ENCODE measurements at places on chromosomes 1 and 21.

DNA sequence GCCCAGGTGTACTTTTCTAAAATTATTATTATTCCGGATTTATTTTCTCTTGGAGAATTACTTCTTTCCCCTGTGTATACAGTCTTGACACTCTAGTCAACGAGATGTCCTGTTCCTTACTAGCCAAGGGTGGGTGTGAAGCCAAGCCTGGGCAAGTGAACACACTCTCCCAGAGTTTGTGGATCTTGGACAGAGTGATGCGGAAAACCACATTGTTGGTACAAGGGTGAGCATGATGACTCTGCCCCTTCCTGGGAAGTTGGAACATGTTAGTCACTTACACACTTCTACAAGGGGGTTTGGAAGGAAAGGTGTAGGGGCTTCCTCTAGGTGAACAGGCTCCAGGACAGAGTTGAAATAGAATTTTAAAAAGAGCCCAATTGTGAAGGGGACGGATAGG, 20.0 kb upstream of the RD3 start:
- no peak for DNase-seq

DNA sequence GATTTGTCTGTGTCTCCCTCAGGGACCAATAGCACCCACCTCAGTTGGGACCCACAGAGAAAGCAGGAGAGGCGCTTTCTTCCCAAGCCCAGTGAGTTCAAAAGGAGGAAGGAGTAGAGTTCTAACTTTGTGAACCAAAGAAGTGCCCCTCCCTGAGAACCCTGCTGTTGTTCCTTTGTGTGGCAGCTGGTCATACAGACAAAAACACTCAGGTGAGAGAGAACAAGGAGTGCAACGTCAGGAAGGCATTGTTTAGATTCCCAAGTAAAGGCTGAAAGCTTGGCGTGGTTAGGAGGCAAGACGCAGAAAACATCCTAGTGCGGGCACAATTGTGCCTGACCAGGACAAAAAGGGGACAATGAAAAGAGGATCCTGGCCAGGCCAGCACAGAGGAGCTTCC, 654.6 kb downstream of the KIF26B start:
- no peak for DNase-seq

DNA sequence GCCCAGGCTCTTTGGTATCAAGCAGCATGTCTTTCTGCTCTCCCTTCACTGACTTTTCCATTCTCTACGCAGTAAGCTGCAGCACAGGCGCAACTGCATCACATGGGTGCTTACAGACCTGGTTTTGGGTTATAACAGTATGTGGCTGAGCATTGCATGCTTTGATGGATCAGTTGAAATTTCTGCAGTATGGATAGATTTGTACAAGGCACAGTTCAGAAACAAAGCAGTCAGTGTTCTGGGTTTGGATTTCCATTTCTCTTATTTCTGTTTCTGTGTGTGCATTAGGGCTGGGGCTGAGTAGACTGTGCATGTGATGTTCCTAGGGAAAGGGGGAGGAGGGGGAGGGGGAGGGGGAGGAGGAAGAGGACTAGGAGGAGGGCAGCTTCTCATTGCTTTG, 4.5 kb downstream of the FAM163A start:
- no peak for DNase-seq

GRCh38 chr1:183210681-183211080, 24.6 kb downstream of the LAMC2 start:
- DNase-seq, result no peak

GRCh38 chr1:12188115-12188514, 21.3 kb downstream of the TNFRSF1B start:
- no peak for DNase-seq

DNA sequence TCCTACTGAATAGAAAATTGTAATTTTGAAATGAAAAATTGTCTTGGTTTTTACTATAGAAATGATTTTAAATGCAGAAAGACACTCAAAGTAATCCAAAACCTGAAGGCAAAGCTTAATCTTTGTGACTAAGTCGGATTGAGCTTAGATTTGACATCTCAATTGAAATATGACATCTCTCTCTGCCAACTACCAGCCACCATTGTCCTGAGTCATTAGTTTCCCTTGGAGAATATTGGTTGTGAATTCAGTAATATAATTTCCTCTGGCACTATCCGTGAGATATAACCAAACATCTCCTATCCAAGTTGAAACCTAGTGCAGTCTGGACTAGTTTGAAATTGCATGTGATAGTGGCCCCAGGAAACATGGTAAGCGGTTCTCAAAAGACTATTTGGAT, 37.1 kb downstream of the PLA2G4A start:
- no peak for DNase-seq

DNA sequence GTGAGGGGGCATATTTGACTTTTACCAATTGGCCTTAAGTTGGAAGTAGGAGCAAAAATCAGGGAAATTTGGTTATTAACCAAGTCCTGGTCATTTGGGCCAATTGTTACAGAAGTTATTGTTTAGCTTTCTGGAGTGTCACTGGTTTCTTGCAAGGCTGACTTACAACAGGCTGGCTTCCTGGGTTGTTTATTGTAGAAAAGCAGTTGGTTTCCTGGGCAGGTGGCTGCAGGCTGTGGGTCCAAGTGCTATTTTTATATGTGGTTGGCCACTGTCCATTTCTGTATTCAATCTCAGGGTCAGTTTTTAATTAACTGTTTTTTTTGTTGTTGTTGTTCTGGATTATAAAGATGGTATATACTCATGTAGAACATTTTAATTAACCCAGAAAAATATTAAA, 174.1 kb downstream of the KCNJ6 start:
- DNase-seq, result no peak

GRCh38 chr1:214002472-214002871, 14.7 kb downstream of the PROX1 start:
- no peak for DNase-seq

- no peak for DNase-seq
These were observed 28.8 kb upstream of the MTF1 start for GRCh38 chr1:37888022-37888700.

GRCh38 chr1:203056516-203056915, 29.3 kb downstream of the MYOG start:
- DNase-seq, result no peak

DNA sequence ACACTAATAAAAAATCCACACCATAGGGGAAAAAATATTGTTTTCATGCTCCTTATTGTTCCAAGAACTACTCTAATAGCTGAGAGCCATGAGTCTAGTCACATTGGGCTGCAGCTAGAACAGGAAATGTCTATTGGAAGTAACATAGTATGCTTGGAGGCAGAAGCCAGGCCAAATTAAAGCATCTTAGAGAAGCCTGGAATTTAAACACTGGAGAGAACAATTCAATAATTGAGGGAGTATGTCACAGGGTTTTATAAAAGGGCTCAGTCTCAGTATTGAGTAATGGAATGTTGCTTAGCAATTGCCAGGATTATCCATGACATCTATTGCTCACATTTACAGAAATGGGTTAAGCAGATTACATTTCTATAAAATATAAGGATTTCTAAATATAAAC, 471.3 kb downstream of the LMO4 start:
- no peak for DNase-seq

- DNase-seq, result no peak
These were observed 755 bp downstream of the FBXO42 start for GRCh38 chr1:16351456-16351993.

GRCh38 chr1:25051906-25052305, 121.8 kb upstream of the RUNX3 start:
- DNase-seq, result no peak

DNA sequence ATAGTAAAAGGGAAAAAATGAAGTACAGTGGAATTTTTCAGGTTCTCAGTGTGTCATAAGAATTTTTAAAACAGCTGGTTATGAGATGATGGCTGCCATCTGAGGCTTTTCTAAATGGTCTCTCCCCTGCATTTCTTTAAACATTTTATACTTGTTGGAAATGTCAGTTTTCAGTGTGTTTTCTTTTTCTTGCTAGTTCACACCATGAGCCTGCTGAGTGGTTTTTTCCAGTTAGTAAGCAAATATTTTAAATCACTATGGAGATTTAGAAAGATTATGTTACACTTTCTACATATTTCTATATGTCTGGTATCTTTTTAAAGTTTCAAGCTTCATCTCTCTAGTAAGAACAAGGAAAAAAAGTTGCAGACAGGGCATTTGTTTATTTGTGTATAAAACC, 9.6 kb downstream of the RBM15 start:
- DNase-seq, result no peak

DNA sequence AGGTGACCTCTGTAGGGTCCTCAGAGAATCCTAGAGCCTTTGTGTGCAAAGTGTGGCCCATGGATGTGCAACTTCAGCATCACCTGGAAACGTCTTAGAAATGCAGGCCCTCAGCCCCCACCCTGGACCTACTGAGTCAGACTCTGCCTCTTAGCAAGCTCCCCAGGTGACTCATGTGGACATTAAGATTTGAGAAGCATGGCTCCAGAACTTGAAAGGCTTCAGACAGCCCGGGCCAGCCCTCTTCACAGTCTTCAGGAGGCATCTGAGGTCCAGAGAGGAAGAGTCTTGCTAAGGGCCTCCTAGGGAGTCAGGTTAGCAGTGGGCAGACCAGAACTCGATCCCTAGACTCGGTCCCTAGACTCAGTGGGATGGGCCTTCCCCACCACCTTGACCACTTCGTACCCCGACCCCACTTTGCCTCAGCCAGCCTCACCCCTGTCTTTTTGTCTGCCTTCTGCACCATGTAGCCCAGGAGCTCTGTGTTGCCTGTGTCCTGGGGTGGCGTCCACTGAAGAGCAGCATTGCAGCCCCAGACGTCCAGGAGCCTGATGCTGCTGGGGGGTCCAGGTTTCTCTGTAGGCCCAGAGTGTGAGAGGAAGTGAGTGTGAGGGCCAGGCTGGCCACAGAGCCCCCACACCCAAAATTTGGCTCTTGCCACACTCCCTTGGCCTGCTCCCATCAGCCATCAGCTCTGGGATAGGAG, 4.8 kb downstream of the MYBPH start:
- no peak for DNase-seq

DNA sequence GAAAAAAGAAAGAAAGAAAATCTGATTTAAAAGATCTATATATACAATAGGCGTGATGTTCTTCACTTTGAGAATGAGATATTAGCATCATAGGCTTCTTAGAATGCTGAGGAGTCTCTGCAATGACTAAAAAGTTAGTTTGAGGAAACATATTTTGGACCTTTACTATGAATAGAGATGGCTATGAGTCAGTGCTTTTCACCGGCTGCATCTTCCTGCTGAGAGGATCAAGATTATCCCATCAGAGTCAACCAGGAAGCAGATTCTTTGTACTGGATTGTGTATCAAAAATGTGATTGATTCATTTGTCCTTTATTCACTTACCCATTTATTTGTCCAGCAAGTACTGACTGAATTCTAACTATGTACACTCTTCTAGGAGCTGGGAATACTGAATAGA, 144.2 kb downstream of the KCNK2 start:
- no peak for DNase-seq

DNA sequence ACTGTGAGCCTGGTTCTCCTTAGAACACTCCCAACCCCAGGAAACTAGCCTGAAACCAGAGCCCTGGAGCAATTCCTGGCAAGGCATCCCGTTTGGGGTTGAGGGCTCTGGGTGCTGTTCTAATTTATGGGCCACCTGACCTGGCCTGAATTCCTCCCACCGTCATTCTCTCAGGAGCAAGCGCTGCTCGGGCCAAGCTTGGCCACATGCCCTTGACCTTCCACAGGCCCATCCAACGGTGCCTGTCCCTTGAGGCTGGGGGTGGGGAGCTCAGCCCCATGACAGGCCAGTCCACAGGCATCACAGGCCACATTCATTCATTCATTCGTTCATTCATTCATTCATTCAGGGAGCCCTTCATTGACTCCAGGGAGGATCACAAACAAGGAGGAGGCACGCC, 5.3 kb downstream of the PADI2 start:
- no peak for DNase-seq

GRCh38 chr21:35145626-35146233, 96.6 kb upstream of the RUNX1 start:
- DNase-seq, result no peak

DNA sequence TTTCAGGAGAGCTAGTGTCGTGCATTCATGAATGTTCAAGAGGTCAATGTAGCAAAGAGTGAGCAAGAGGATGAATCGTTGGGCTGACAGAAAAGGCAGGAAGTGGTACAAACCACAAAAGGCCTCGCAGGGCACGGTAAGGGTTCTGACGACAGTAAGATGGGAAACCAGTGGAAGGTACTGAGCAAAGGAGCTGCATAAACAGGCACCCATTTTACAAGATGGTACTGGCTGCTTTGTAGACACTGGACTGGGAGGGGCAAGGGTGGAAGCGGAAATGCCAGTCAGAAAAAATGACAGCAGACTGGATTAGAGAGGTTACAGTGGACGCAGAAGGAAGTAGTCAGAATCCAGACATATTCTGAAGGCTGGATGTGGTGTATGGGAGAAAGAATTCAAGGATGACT, 123.5 kb downstream of the PTPN14 start:
- peak; percentile 89 for DNase-seq

DNA sequence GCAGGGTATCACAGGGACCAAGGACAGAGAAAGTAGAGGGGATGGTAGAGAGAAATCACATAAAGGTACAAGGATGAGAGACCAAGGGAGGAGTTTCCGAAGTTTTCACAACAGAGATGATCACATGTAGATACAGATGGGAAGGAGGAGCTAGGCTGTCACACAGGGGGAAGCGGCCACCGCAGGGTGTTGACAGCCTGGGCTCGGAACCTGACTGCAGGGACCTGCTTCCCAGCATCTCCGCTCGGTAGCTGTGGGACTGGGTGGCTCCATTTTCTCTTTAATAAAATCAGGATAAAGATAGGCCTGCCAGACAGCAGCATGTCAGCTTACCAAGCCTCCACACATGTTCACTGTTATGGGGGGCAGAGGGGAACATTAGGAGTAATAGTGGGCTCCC, 32.3 kb downstream of the CDCA8 start:
- DNase-seq, result no peak

DNA sequence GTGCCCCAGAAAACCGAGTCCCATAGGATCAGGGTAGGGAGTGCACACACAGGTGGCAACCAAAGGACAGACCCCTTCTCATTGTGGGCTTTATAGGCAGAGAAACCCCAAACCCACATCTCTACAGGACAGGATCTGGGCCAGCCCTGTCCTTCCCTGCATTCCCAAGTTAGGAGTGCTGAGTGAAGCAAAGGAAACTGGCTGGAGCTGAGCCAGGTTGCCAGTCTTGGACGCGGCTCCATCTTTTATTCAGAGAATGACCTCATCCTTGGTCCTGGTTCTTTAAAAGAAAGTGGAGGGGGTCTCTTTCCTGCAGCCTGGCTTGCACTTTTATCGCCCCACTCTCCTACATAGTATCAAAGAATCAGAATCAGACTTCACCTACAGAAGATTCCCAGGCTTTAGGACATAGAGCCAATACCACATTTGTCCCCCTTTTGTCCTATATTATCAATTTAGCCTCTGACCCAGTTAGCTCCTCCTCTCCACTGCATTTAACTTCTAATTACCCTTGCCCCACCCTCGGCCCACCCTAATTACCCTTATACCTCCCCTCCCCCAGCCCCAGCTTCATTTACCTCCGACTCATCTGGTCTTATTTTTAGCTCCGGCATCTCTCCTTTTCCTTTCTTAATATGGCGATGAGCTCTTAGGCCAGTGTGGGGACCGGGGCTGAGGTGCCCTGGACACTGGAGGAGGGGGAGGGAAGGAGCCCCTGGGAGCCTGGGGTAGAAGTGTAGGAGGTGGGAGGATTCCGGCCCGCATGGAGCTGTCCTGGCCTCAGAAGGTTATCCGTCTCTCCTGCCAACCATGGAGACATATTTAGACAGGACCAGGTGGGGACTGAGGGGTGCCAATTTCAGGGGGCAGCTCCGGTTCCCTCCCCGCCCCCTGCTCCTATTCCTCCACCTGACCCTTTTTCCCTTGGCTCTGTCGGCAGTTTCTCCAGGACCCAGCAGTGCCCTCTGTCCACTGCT, at the start of gene CASQ1:
CASQ1 (plus strand) TSS at position 927 of the 977 bp plus-strand sequence. CDS start 177 bp downstream, outside the sequence.
- no peak for DNase-seq

- peak; percentile 41 for DNase-seq
These were observed 514 bp downstream of the TPRG1L start for GRCh38 chr1:3625151-3625907.

GRCh38 chr1:214455479-214455878, 95.9 kb downstream of the PTPN14 start:
- DNase-seq, result no peak

Data from activated CD4-positive, alpha-beta memory T cell treated with anti-CD3 and anti-CD28 coated beads for 36 hours (primary cell).